Activated CD4-positive, alpha-beta memory T cell treated with anti-CD3 and anti-CD28 coated beads, Interleukin-2, amount 10 ng/mL, durations not matched to agents 7 days and 5 days (primary cell): ENCODE measurements at places on chromosomes 16 and 17.
A peak's percentile ranks its signal among the peaks of the same experiment; 100 is the strongest.

DNA sequence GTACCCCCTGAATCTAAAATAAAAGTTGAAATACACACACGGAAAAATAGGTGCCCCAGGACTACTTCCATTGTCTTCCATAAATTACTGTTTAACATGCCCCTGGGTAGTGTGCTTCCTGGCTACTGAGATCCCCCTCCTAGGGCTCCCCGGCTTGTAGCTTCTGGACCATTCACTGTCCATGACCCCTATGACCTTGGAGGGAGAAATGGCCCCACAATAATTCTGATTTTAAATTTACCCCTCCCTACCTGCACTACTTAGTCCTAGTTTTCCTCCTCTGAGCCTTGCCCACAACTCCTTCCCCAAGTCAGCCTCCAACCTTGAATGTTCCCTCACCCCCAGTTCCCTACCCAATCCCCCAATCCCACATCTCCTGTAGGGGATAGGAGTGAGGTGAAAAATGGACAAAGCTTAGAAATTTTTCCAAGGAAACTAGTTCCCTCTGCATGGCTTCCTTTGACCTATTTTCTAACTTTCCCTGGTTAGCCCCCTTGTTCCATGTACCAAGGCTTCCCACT, 9.5 kb upstream of the MSL1 start:
- no peak for DNase-seq

GRCh38 chr17:64780096-64781013, 118.2 kb upstream of the SMURF2 start:
- DNase-seq, result peak; percentile 92

GRCh38 chr16:84614968-84615813, 2.7 kb downstream of the COTL1 start:
- DNase-seq, result no peak

- DNase-seq, result peak; percentile 9
These were observed 2.6 kb upstream of the ANKRD40CL start for GRCh38 chr17:50769884-50770283.

DNA sequence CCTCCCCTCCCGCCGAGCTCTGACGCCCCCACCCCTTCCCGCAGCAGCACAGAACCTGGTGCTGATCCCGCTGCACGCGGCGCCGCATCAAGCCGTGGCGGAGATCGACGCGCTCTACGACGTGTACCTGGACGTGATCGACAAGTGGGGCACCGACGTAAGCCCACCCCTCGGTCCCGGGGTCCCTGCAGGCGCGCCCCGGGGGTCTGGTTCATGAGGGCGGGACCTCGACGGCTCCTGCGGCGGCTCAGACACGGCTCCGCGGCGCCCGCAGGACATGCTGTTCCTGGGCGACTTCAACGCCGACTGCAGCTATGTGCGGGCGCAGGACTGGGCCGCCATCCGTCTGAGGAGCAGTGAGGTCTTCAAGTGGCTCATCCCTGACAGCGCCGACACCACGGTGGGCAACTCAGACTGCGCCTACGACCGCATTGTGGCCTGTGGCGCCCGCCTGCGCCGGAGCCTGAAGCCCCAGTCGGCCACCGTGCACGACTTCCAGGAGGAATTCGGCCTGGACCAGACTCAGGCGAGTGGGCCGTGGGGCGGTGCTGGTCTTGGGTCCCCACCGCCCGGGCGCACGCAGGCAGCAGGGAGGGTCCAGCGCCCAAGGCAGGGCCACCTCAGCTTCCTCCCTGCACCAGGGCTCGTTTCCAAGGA, 1.4 kb downstream of the DNASE1L2 start:
- DNase-seq, result no peak

DNA sequence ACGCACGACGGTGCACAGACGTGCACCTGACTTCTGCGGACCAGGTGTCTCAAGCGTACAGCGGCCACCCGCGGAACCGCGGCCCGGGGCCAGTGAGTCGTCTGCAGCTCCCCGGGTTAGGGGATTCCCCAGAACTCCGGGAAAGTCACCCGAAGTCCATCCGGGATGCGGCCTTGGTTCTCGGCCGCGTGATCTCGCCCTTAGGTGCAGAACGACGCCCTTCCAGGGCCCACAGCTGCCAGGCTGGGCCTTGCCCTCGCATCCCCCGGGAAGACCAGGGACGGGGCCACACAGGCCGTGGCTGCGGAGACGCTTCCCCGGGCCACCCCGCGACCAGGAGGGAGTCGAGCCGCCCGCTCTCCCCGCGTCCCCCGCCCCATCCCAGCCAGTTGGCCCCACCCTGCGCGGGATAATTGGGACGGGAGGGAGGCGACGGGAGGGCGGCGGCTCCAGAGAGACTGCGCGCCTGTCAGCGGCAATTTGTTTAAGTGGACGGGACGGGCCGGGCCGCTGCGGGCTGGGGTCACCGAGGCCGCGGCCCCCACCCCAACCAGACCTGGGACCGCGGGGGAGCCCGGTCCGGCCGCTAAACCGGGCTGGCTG, 3.6 kb upstream of the TBX2 start:
- DNase-seq, result no peak

- no peak for DNase-seq
These were observed 29.9 kb downstream of the YPEL2 start for GRCh38 chr17:59361386-59361785.

GRCh38 chr17:81020767-81021497, 14.0 kb upstream of the BAIAP2 start:
- no peak for DNase-seq

DNA sequence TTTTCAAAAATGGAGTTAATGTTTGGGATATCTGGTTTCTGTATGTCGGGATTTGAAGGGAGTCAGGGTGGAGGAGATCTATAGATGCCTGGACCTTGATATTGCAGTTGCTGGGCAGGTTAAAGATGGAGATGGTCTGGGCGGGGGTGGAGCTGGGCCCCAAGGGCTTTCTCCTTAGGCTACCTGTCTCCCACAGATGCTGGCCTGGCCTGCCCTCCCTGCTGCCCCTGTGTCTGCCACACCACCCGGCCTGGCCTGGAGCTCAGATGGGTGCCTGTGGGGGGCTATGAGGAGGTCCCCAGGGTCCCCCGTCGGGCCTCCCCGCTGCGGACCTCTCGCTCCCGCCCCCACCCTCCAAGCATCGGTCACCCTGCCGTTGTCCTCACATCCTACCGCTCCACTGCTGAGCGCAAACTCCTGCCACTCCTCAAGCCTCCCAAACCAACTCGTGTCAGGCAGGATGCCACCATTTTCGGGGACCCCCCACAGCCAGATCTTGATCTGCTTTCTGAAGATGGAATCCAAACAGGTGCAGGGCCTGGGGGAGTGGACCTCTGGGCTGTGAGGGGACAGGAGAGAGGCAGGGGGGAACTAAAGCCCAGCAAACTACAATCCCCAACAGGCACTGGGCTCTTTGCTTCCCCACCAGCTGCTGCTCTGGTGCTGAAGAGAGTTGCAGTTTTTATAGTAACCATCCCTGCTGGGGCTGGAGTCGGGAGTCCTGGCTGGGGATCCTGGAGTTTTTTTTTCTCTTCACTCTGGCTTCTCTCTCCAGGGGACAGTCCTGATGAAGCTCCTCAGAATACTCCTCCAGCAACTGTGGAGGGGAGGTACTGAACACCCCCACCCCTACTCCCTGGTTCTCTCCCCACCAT, 2.9 kb downstream of the ARHGEF15 start:
- no peak for DNase-seq

- no peak for DNase-seq
These were observed 11.1 kb downstream of the C16orf86 start for GRCh38 chr16:67677712-67678111.

- DNase-seq, result no peak
These were observed 699 bp upstream of the PVALEF start for GRCh38 chr17:81164371-81165245.

DNA sequence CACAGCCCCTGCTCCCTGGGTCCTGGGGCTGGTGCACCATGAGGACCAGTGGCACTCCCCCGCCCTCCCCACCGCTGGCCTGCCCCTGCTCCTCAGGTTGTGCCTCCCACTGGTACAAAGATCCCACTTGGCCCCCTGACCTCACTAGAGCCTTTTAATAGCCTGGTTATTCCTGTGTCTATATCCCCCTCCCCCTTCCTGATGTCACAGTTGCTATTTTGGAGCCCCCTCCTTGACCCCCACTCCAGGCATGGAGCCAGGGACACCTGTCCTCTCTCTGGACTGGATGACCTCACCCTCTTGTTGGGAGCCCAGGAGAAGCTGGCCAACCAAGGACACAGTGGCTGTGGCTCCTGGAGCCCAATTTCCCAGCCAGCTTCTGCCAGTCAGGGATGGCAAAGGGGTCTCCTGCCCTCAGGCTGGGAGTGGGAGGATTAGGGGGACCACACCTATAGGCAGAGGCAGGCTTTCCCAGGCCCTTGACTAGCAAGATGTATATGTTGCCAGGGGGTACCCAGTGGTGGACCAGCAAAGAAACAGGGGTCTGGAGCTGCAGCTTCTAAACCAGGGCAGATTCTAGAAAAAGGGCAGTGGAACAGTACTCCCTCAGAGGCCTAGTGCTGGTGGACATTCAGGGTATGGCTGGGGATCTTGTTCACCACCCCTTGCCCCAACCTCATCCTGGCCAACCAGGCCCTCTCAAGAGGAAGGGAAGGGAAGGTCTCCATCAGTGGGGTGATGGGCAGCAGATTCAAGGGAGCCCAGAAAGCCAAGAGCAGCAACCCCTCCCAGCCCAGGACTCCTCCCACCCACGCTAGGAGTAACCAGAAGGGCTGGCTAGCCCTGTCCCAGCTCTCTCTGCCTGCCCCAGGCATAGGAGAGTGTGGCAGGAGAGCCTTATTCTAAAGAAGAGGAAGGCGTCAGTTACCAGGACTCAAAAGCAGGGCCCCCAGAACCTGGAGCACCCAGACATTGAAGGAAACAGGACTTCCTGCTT, 10.9 kb downstream of the HDAC5 start:
- no peak for DNase-seq

DNA sequence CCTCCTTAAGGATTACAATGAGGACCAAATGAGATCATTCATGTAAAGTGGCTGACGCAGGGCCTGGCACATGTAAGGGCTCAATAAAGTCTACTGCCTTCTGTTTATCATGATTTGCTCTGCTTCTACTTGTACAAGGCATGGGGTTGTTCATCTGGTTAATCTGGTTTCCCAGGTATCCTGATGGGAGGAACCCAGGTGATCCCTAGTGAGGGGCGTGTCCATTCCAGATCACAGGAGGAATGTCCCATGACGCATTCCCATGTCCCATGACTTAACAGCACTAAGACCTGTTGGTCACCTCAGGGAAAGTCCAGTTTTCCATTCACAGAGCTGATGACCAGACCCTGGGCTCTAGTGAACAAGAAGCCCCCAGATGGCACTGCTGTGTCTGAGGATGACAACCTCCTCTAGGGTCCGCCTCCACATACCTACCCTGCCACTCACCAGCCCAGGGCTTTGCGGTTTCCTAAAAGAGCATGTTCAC, 11.5 kb upstream of the TPPP3 start:
- DNase-seq, result no peak

DNA sequence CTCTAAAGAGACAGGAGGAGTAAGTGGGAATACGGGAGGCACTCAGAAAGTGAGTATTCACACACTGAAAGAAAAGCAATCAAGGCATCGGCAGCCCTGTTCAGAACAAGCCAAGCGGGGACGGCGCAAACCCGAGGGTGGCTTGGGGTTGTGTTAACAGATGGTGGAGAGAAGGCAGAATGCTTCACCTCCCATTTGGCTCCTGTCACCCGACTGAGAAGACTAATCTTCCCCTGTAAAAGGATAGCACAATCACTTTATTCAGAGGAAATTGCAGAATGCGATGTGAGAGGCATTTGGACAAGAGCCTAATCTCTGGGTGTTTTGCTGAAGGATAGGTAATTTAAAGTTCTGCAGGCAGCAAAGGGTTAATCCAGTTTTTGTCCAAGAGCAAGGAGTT, 119.3 kb upstream of the WSCD1 start:
- DNase-seq, result no peak

GRCh38 chr17:7356072-7356549, 1.2 kb downstream of the TMEM95 start:
- peak; percentile 91 for DNase-seq

- no peak for DNase-seq
These were observed 5.4 kb downstream of the ALYREF start for GRCh38 chr17:81885869-81886548.

DNA sequence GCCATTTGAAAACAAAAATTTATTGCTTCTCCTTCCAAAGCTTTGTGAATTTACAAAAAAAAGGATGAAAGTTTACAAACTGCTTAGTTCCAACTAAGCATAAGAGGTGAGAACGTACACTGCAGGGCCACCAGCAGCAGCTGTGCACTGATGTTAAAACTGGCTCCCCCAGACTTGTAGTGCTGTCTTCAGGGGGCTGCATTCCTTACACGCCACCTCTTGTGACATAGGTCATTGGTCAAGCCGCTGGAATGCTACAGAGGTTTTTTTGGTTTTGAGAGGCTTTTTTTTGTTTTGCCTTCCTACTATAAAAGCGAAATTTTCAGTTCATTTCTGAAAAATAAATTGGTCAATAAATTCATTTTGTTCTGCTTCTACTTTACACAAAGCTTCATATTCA, 6.9 kb downstream of the IFT20 start:
- DNase-seq, result no peak

DNA sequence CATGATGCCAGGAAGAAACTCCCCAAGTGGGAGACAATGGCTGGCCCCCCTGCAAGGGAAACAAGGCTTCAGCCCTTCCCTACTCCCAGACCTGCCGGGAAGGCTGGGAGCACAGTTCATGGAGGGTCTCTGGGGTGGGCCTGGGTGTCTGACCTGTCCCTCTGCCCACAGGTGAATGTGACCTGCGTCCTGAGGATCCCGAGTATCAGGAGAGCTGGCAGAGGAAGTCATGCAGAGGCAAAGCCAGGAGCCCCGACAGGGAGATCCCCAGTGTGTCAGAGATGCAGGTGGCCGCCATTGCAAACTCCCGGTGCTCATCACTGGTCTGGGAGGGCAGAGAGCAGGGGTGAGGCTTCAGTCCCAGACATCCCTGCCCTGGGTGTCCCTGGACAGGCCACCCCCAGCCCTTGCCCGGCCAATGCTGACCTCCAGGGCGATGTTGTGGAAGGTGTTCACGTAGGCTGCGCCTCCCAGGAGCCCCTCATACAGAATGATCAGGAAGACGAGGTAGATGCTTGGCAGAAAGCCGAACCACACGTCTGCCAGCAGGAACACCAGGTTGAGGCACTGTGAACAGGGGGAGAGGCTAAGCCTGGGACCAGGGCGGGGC, 5.3 kb upstream of the NPIPB7 start:
- no peak for DNase-seq

GRCh38 chr17:3960764-3961163, 3.5 kb downstream of the ATP2A3 start:
- DNase-seq, result no peak

DNA sequence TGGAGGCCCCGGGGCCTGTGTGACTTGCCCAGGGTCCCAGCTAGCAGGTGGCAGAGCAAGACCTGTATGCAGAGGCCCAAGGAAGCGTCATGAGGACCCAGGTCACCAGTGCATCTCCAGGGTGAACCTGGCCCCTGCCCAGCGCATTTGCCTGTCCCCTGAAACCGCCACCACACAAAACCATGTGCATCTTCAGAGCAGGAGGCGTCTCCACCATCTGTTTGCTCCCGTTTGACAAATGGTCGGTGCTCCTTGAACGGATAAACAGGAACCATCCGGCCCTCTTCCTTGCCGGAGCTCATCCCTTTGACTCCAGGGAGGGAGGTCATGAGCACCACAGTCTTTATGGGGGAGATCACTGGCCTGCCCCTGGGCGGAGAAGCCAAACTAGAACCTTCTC, 62.5 kb downstream of the JPH3 start:
- no peak for DNase-seq

GRCh38 chr17:47844227-47844626, 3.2 kb upstream of the SCRN2 start:
- DNase-seq, result no peak
